ENCODE measurements at places on chromosomes 2 and 18.

- DNase-seq = no peak
Measured at GRCh38 chr2:44889096-44889495, 52.4 kb upstream of the SIX3 start.

GRCh38 chr2:64937687-64938491 is 51.3 kb upstream of the SLC1A4 start:
- DNase-seq = no peak

DNA sequence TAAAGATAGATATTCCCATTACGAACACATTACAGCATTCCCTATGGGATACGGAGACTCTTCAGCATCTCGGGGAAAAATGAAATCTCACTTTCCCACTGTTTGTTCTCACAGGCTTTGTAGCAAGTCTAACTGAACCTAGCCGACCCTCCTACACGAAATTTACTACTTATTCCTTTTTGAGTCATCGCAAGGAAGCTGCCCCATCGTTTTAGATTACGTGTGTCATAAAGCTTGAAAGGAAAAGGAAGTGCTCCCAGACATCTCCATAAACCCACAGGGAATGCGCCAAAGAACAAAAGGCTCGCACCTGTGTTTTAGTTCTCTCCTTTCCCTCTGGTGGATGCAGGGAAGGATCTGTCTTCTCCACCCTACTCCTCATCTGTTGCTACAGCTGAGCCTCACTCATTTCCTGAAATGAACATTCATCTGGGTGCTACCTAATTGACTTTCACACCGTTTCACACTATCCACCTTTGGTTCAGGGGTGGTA is 76.2 kb upstream of the STK39 start:
- no peak for DNase-seq

DNA sequence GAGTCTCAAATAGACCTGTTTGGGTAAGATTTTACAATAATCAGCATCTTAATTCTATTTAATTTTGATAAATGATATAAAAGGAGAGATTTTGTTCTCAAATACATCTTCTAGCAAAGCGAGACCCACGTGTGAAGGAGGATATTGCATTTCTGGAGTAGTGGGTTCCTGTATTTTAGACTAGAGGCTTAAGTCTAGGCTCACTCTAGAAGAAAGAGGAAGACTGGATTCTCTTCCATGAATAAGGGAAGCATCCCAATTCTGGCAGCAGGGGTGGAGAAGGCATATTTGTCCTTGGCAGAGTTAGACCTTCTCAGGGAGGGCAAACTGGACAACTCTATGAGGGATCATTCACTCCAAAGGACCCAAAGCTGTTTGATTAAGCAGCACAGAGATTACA is 11.3 kb upstream of the FAM228A start:
- DNase-seq = no peak

GRCh38 chr2:101089419-101089818 is 61.8 kb downstream of the TBC1D8 start:
- no peak for DNase-seq

DNA sequence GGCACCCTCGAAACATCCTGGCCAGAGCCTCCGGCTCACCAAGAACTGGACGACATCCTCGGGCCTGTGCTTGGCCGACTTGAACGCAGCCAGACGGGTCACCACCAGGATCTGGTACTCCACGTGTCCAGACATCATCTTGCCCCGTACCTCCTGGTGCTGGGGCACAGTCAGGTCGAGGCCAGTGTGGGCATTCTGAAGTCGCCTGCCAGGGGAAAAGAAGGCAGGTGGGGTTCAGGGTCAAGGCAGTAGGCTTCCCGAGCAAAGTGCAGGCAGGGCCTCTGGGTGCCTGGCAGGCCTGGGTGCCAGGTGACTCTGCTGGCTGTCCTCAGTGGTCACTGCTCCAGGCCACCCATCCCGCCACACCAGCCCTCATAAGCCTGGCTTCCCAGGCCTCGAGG is 5.6 kb downstream of the HS1BP3 start:
- no peak for DNase-seq

- no peak for DNase-seq
Measured at GRCh38 chr2:132804051-132804450, 134.0 kb upstream of the LYPD1 start.

DNA sequence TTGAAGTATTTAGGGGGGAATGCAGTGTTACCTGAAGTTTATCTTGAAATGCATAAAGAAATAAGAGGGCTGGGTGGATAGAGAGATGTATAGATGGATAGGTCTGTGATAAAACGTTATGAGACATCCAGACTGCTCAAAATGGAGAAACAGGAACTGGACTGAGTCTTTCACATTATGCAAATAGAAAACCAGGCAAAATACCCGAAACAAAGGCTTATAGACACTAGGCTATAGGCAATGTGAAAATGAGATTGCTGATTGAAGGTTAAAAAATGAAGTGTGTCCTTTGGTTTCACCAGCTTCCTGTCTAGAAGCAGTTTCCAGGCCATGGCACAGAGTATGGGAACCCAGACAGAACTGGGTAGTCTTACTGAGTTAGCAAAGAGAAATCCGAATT is 24.9 kb upstream of the SLC3A1 start:
- DNase-seq = no peak

- no peak for DNase-seq
Measured at GRCh38 chr18:62730941-62731340, 15.6 kb downstream of the PHLPP1 start.

GRCh38 chr2:143513081-143513480 is 383.9 kb downstream of the ARHGAP15 start:
- no peak for DNase-seq

- peak; percentile 20 for DNase-seq
Measured at GRCh38 chr2:45889053-45889452, 237.6 kb downstream of the PRKCE start.

DNA sequence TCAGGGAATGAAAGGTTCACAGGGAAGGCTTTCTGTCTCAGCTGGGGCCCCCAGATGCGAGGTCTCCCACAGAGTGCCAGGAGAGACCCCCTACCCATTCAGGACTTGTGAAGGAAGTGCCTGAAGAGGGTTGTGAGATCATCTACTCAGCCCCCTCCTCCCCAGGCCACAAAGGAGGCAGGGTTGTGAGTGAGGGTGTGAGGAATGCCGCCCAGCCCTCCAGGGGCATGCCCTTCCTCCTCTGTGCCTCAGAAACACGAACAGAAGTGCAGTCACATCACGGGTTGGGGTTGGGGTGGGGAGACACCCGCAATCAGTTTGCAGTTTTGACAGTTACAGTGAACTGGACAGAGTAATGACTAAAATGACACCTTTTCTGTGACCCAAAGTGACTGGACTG is 5.0 kb downstream of the MAL start:
- no peak for DNase-seq

DNA sequence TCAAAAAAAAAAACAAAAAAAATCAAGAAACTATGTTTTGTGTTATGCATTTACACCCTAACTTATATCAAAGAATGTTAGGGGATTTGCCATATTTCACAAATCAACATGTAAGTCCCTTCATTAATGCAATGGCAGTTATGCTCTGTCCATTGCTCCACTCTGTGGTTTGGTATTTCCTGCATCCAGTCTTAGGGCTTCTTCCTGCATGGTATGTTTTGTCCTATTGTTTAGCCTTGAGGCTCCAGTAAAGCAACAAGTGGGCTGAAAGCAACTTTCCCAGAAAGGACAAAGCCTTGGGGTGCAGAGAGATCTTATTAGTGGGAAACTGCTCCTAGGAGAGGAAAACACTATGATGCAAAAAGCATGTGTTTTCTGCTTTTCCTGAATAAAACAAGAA is 474.1 kb downstream of the IRS1 start:
- DNase-seq = no peak

GRCh38 chr2:287911-288757 is at the start of gene ALKAL2:
Gene ALKAL2, minus strand, starts transcription at chr2:288091. Its CDS starts 256 bp downstream, at chr2:287835.
- no peak for DNase-seq

GRCh38 chr18:59927246-59927825 is 27.5 kb downstream of the PMAIP1 start:
- no peak for DNase-seq

DNA sequence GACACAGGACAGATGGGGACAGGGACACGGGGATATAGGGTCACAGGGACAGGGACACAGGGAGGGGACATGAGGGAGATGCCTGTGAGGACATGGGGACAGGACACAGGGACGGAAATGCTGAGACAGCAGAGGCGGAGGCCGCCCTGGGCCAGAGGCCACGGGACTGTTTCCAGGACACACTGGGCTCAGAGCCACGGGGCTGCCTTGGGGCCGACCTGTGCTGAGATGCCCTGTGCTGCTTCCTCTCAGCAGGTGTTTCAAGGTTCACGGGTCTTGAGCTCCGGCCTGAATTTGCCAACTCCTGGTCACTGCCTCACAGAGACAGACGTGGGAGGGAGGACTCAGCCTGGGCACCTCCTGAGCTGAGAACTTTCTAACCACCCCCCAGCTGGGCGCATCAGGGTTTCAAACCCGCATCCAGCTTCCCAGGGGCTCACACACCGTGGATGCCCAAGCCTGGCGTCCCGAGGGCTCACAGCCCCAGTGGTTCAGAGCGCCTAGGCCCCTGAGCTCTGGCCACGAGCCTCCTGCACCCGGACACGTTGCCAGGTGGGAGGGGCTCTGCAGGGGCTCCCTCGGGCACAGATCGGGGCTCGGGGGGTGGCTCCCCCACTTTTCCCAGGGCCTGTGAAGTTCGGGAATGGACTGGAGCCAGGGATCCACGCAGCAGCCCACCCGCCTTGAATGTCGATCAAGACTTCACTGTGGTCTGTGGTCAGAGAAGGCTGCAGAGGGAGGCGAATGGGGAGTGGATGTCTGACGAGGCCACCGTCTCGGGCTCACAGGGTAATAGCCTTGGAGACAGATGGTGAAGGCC is 64.1 kb downstream of the SLC66A2 start:
- no peak for DNase-seq

GRCh38 chr2:64019975-64020528 is 824 bp upstream of the VPS54 start:
- DNase-seq = no peak

DNA sequence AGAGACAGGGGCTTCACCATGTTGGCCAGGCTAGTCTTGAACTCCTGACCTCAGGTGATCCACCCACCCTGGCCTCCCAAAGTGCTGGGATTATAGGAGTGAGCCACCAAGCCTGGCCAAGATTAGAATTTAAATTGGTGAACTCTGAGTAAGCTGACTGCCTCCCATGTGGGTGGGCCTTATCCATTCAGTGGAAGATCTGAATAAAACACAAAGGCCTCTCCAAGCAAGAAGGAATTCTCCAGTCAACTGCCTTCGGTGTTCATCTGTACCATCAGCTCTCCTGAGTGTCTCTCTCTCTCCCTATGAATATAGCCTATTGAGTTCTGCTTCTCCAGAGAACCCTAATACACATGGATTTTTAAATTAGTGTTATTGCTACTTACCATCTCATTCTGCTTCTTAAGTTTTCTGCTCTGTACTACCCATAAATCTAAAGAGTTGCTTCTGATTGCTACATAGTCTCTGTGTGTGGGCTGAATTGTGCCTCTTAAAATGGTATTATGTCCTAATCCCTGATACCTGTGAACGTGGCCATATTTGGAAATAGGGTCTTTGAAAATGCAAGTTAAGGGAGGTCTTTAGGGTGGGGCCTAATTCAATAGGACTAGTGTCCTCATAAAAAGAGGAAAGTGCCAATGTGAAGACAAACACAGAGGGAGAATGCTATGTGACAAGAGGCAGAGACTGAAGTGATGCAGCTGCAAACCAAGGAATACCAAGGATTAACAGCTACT is 36.3 kb downstream of the FBXO11 start:
- DNase-seq = no peak

DNA sequence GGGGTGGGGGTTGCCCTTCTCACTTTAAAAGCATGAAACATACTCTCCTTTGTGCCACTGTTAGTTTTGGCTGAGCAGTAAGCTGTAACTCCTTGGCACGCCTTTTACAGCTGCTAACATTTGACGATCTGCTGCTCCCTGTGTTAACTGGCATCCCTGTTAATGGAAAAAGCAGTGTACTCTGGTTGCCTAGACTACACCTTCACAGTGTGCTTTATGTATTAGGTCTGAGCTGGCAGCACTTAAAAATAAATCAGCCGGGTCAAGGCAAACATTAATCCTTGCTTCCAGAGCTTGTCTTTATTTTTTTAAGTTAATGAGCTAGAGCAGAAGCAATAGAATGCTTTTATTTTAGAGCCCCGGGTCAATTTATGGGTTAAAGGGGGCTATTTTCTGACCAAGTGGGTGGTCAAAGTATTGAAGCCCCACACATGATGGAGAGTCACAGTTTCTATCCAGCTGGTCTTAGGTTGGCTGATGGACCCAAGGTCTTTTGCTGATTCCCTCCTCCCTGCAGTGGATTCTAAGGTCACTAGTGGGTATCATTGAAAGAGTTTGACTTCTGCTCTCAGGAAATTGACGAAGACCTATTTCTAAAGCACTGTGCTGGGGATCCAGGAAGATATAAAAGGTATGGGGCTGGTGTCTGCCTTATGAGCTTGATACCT is 54.5 kb downstream of the CFAP221 start:
- no peak for DNase-seq

DNA sequence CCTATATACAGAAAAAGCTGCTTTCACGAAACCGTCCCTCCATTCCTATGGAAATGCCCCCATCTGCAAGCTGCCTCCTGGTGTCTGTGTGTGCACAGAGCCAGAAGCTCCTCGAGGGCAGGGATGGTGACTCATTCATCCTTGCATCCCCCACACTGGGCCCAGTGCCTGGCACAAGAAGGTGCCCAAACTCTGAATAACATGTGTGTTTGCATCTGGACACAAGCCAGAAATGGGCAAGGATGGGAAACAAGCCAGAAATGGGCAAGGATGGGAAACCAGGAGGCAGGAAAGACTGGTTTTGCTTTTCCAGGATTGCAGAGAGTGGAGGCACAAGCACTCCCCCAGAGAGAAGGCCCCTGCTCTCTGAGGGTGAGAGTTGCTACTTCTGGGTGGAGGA is 313.9 kb downstream of the CELF4 start:
- no peak for DNase-seq

GRCh38 chr2:33134791-33135560 is 188.2 kb downstream of the LTBP1 start:
- no peak for DNase-seq

DNA sequence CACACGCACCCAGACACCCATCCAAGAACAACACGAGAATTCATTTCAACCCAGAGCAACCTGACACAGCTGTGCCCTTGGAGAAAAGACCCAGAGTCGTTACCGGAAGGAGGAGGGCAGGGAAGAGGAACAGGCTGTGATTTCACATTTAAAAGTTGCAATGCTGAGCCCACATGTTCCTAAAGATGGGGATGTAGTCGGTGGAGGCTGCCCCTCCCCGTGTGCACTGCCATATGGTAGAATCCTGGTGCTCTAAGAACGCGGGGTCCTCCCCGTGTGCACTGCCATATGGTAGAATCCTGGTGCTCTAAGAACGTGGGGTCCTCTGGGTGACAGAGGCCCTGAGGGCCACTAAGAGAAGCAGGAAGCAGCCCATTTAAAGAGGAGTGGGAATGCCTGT is 10.9 kb downstream of the MTERF4 start:
- no peak for DNase-seq

DNA sequence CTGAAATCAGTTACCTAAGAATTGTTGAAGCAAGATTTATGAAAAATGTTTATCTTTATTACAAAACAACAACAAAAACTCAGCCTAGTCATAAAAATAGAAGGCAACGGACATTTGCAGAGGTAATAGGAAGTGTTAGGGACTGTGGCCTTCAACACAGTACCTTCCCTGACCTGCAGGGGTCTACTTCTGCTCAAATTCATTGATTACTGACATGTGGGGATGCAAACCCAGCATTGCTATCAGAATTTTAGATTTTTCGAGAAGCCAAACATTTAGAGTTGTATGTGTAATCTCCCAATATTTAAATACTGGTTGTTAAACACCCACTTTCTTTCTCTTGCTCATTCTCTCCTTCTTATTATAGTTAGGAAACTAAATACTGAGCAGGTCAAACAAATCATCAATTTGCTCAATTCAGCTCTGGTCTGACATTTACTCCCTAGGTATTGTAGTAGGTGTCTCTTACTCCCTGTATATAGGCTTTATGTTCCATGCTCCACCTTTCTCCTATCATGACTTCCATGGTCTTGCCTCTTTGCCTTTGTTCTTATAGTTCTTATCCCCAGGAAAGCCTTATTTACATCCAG is 198.5 kb downstream of the UBE2E3 start:
- no peak for DNase-seq

Measured in activated T-helper 2 cell treated with anti-CD3 and anti-CD28 coated beads, Interferon-gamma antibody, Interleukin-2, Interleukin-4, amounts not matched to agents 10 μg/mL and 5 μg/mL and 100 μg/mL, durations not matched to agents 14 hours and 24 hours and 36 hours (primary cell).